ENCODE measurements at places on chromosomes 5 and 9.

GRCh38 chr5:146851133-146851532 is 27.4 kb downstream of the PPP2R2B start:
- no peak for DNase-seq

GRCh38 chr5:102955488-102955887 is 164.4 kb downstream of the GIN1 start:
- DNase-seq: no peak

DNA sequence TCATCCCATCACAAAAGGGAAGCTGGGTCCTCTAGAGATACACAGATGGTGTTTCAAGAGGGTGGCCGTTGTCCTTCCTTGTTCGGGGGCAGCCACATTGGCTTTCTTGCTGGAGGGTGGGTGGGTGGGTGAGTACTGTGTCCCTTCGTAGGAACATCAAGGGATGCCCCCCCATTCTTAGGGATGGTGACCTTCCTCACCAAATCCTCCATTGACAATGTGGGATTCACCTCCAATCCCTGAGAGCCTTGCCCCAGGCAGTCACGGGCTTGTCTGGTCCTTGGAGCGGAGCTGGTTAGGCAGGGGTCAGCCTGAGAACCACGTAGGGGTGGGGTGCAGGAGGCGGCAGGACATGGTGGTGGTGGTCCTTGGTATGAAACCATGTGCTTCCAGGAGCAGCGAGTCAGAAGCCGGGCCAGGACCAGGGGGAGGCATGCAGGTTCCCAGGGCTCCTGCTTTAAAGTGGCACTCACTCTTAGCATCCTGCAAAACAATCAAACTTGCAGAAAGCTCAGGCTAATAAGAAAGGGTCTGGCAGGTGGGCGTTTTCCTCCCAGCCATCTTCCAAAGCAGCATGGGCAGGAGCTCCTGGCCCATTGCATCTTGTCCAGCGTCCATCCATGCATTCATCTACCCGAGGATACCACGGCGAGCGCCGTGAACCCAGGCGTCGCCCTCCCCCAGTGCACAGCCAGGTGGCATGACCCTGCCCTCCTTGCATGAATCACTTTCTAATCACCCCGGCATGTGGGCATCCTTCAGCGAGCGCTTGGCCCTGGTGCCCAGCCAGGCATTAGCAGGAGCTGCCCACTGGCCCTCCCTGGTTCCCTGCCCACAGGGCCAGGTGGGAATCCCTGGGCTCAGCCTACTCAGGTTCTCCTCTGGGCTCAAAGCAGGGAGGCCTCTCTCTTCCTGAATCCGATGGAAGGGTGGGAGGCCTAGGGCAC is 76.4 kb downstream of the NTNG2 start:
- DNase-seq: no peak

DNA sequence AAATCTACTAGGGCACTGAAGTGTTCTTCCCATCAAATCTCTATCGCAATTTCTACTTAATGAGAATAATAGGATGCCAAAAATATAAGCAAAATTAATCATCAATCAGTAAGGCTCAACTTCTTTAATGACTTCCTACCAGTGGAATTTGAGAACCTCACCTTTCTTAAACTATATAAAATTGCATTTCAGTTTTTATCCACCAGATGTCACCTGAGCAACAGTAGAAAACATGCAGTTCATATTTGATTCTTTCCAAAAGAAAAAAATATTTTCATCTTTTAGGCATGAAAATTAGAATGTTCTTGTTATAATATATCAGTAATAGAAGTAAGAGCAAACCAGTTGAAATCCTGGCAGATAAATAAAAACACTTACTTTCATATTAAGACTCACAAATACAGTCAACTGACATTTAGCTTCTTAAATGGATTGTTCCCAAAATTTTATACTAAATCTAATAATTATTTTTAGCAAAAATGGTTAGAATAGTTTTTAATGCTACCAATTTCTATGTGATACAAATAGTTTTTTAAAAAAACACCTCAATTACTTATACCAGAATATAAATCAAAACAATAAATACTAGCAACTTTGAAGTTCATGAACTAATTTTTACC is 13.4 kb upstream of the CCDC112 start:
- peak; percentile 41 for DNase-seq

DNA sequence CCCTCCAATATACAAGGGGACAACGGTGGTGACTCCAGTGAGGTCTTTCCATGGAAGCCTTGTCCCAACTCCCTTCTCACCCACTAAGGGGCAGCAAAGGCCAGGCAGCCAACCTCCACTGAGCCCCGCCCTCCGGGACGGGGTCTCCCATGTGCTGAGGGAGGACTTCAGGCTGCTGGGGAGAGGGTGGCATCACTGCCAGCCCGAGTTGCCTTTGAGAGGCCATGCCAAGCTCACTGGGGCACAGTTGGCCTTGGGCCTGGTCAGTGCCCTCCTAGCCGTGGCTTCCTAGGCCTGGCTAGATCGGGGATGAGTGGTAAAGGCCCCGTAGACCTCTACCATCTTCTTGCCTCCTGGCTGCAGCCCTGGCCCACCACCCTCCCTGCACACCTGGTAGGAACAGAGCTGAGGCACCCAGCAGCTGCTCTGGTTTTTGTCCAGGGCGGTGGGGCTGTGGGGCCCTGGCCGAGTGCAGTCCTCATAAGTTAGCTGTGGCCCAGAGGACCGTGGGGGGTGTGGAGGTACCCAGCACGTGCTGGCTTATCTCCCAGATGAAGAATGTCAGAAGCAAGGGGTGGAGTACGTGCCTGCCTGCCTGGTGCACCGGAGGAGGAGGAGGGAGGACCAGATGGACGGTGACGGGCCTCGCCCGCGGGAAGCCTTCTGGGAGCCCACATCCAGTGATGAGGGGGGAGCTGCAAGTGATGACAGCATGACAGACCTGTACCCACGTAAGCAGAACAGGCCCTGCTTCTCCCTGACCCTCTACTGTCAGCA is 3.2 kb downstream of the SURF2 start:
- no peak for DNase-seq

- DNase-seq: no peak
These were observed 18.6 kb upstream of the SHISAL2B start for GRCh38 chr5:64671678-64672077.

- no peak for DNase-seq
These were observed 500.7 kb downstream of the SPATA31D1 start for GRCh38 chr9:82489201-82489821.

DNA sequence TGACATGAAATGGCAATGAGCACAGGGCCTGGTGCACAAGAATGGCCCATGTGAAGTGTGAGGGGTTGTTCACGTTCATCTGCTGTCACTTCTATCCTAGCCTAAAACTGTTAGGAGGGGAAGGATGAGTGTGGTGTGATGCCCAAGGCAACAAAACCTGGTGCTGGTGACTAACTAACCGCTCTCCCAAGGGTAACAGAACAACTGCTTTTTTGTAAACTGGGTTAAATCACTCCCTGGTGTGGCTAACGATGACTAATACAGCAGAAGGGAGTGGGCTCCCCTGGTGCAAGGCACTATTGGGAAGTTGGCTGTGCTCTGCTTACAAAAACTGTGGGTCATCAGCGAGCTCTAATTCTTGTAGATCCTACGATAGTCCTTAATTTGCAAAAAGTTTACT is 103.2 kb upstream of the VCAN start:
- DNase-seq: no peak

GRCh38 chr5:4053136-4053535 is 457.5 kb downstream of the IRX1 start:
- DNase-seq: no peak

- no peak for DNase-seq
These were observed 7.0 kb downstream of the GRIN1 start for GRCh38 chr9:137145731-137146526.

GRCh38 chr5:76294573-76294972 is 108.5 kb upstream of the IQGAP2 start:
- DNase-seq: no peak

GRCh38 chr5:127586811-127587210 is 62.1 kb upstream of the CTXN3 start:
- no peak for DNase-seq

- no peak for DNase-seq
These were observed 142.6 kb downstream of the MED10 start for GRCh38 chr5:6235726-6236125.

DNA sequence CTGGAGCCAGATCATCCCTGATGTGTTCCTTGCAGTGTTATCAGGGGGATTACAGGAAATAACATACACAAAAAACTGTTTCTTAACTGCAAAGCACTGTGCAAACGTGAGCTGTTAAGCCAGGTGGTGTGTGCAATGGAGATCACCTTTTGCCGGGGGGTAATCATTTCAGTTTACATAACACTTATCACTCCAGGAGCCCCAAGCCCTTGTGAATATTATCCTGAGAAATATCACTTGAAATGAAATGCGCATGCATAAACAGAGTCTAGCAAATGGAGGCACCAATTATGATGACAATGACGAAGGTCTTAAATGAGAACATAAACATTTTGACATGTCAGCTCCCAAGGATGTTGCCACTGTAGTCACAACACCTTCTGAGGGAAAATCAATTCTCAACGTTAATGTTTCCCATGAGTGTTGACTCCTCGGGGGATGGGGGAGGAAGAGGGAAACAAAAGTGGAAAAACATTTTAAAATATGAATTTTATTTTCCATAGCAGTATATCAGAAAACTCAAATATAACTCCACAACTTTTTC is 54.5 kb upstream of the RAD23B start:
- peak; percentile 96 for DNase-seq

- DNase-seq: no peak
These were observed 5.2 kb downstream of the IL13 start for GRCh38 chr5:132662925-132663770.

DNA sequence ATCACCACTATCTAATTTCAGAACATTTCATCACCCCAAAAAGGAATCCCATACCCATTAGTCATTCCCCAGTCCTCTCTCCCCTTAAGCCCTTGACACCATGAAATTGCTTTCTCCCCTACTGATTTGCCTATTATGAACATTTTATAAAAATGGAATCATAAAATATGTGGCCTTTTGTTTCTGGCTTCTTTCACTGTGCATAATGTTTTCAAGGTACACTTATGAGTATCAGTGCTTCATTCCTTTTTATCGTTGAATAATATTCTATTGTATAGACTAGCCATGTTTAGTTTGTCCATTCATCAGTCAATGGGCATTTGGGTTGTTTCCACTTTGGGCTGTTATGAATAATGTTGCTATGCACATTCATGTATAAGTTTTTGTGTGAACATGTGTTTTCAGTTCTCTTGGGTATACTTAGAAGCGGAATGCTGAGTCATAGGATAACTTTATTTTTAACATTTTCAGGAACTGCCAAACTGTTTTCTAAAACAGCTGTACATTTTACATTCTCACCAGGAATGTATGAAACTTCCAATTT is 40.4 kb upstream of the FGF1 start:
- no peak for DNase-seq

- no peak for DNase-seq
These were observed 164.7 kb upstream of the IRX4 start for GRCh38 chr5:2047341-2047927.

DNA sequence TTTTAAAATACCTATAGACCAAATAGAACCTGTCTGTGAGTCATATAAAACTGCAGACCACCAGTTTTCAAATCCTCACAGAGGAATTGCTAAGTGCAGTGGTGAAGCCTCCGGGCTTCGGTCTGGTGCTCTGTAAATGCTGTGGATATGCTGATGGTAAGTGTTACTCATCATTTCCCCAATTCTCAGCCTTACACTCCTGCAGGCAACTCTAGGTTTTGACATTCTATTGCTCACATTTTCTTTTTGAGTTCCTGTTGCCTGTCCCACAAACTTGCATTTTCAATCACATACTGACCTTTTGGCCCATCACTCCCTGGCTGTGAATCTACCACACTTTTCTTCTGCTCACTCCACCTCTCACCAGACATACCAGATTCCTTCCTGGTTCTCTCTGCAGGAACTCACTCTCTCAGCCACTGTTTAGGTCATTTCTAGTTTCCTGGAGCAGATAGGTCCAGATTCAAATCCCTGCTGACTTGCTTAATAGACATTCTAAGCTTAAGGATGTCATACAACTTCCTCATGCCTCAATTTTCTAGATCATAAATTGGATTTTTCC is 192.9 kb downstream of the RAB3C start:
- no peak for DNase-seq

- DNase-seq: no peak
These were observed 10.9 kb downstream of the AK1 start for GRCh38 chr9:127866535-127866934.

DNA sequence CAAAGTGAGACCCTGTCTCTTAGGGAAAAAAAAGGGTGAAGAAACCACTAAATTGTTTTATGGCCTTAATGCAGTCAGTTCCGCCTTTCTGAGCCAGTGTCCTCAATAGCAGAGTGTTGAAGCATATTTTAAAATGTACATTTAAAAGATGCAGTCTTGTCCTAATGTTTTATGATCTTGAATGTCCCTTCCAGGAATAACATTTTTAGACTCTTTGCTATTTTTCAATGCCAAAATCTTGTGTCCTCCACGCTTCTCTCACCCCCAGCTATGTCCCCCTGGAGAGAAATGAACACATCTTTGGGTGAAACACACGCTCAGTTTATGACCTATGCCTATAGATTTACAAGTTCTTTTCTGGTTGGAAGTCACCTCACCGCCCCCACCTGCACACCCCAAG is 69.8 kb downstream of the CSNK1A1 start:
- DNase-seq: no peak

DNA sequence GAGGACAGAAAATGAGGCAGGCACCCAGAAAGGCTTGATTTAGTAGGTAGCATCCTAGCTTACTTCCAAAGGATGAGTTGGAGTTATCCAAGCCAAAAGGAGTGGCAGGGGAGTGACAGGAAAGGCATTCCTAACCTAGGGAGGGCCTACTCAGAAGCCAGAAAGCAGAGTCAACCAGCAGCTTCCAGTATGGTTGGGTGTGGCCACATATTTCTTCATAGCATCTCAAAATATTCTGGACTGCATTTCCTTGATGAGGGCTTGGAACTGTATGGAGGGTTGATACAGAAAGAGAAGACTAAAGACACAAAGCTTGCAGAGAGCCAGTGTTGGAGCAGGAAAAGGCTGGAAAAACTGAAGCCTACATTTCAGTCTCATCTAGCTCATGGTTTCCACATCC is 656.8 kb upstream of the DMAC1 start:
- no peak for DNase-seq

Measured in COR-L47 (cell line).